ENCODE measurements at places on chromosomes 6 and 20.

DNA sequence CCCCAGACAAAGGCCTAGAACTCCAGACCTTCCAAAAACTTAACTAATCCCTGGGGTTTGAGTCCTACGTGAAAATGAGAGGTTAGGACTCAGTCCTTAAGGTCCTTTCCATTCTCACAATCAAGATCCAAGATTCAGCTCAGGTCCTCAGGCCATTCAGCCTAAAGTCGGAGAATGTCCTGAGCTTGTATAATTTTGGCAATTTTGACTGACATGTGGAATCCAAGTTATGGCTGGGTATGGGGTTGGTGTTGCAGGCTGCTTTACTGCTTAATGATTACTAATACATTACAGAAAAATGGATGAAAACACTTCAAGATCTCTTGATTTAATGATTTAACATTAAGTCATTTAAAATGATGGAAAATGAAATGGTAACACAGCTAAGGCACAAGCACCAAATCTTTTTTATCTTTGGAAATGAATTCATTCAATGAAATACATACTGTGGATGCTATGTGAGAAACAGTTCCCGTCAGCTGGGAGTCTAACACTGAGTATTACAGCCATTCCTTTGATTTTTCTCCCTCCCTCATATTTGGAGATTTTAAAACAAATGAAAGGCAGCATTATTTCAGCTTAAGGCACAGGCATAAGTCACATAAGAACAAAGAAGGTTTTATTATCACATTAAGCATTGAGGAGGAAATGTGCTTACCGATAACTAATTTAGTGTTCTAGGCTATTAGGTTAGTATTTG is 1.3 kb downstream of the ARHGAP18 start:
- DNase-seq = no peak

GRCh38 chr6:16757332-16757731 is 3.9 kb downstream of the ATXN1 start:
- DNase-seq = no peak

GRCh38 chr20:8990770-8991169 is 78.1 kb upstream of the PLCB4 start:
- no peak for DNase-seq

DNA sequence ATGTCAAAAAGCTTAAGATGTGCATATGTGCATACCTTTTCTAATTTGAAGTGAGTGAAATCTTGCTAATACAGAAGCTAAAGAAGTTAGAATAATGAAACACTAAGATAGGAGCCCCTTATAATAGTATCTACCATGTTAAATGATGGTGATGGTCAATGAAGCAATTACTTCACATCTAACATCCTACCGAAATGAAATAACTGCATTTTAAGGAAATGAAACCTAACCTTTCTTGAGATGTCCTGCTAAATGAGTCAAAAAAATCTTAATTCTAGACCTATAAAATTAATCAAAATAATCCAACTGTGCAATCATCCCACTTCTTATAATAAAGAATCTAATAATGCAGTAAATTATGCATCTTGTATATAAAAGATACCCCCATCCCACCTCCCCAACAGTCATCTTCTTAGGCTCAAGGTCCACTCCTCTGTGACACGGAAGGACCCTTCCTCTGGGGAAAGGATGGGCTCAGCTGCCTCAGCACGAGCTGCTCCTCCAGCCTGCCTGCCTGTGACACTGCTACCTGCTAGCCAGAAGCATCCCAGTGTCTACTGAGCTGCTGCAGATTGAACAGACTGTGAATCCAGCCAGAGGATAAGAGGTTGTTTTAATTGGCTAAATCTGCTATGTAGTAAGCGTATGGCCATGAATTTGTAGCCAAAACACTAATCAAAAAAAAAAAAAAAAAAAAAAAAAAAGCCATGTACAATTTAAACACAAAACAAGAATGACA is 129.6 kb upstream of the BEND3 start:
- DNase-seq = no peak

DNA sequence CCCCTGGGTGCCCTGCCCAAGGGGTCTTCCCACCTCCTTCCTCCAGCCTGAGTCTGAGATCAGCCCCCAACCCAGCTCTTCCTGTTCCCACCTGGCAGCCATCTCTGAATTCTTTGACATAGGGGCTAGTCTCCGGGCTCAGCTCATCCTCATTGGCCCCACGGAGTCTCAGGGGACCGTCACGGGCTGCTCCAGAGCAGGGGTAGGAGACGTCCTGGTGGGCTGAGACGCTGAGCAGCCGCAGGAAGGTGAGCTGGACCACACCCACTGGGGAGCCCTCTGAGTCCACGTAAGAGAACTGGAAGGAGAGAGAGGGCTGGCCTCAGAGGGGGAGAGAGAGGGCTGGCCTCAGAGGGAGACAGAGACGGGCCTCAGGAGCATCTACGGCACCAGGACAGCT is 28.1 kb downstream of the COL11A2 start:
- DNase-seq = no peak

DNA sequence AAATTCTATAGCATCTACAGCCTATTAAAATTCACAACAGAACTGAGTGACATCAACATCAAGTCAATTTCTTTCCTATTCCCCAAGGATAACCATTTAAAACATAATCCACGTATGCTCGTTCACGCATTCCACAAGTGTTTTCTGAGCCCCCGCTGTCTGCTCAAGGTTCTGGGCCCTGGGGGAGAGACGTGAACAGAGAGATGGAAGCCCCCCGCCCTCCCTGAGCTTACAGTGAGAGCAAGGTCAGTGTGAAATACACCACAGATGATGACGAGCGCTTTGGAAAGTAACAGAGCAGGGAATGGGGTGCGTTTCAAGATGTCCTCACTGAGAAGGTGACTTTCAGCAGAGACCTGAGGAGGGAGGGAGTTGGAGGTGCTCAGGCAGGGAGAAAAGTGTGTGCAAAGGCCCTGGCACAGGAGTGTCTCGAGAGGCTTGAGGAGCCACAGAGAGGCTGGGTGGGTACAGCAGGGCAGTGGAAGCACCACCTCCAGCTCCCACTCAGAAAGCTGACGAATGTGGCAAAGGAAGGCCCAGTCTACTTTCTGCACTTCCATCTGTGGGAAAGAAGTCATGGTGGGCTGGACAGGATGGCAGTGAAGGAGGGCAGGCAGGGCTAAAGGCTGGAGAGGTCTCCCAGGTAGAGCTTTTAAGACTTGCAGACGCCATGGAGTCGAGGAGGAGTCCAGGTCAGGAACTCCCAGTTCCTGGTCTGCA is 88.3 kb downstream of the DLL1 start:
- DNase-seq = no peak

DNA sequence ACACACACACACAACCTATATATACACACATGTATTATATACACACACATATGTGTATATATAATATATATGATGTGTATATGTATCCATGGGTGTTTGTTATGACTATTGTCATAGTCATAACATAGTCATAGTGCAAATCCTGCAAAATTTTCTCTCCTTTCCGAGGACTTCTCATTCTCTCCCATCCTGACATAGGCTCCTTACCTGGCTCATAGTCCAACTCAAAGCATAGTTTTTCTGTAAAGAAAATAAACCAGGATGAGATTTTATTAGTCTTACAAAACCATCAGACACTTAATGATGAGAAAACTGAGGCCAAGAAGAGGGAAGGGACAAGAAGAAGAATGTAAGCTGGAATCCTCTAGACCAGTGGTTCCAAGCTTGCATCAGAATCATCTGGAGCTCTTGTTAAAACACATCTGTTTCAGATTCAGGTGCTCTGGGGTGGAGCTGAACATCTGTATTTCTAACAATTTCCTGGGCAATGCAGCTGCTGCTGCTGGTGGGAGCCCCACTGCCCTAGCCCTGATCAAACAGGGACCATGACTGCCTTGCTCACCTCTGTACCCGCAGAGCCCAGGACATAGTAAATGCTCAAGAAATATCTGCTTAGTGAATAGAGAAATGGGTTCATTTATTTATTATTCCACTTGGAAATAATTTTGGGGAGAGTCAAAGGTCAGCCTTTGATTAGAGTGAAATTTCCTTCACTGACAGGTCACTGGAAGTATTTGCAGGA is 5.3 kb downstream of the TRIM10 start:
- no peak for DNase-seq

DNA sequence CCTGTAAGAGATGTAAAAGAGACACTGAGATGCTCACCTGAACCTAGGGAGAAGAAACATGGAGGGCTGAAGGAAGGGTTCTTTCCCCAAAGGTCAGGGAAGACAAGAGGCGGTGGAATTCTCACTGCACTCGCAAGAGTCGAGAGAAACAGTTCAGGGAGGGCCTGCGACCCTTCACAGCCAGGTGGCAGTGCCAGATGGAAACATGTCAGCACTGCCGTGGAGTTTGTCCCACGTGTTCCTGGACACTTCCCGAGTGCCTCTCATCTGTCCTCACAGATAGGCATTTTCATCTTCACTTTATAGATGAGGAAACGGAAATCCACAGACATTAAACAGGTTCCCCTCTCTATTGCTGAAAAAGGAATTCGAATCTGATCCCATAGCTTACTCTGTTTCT is 70.4 kb upstream of the SYNJ2 start:
- no peak for DNase-seq

GRCh38 chr20:37238426-37238825 is 23.2 kb downstream of the GHRH start:
- no peak for DNase-seq
